T-helper 17 cell (primary cell): ENCODE measurements at places on chromosomes 12 and 14. TPM values are rescaled to one million over a fixed set of nuclear protein-coding genes. Genes with fewer than 3 reads are reported as not detected.

DNA sequence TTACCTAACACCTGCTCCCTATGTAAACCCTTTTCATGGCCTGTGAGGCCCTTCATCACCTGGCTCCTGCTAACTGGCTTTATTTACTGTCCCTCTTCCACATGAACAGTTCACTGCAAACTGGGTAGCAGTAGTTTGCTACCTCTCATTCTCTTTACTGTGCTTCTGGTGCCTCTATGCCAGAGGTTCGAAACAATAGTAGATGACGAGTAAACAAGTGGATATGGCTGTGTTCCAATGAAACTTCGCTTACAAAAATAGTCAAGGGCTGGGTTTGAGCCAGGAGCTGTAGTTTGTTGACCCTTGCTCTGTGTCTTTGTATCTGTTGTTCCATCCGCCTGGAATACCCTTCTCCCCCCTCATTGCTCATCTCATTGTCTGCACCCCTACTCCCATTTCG lies 233.6 kb upstream of the RMST start:
- no peak for DNase-seq

- DNase-seq = no peak
Measured at GRCh38 chr12:12716151-12716792, 896 bp upstream of the CDKN1B start.

Gene TBX5
- not detected for total RNA-seq

DNA sequence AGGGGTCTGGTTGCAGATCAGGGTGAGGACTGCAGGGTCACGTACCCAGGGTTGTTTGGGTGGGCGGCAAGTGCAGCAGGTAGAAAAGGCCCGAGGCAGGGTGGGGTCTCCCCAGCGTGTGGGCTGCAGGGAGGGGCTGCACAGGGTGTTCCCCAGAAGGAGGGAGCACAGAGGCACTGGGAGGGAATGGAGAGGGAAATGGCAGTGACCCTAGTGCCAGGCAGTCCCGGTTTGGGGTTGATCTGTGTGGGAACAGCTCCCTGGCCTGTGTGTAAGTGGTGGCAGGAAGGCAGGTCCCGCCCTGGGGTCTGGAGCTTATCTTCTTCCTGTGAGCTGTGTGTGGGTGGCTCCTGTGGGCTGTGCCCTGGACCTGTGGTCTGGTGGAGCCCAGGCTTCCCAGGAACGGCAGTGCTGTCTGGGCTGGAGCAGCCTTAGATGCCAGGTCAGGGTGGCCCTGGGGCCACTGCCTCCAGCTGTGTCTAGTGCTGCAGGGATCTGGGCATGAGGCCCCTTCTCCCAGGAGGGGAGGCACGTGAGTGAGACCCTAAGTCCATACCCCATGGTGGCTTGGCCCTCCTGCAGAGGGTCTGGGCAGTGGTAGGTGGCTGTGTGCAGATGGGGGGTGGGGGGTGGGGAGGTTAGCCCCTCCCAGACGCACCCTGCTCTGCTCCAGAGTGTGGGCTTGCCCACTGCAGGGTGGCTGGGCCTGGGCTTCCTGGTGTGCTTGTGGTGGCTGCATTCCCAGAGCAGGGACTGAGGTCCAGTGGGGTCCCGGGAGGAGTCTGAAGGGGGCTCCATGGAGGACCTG lies 363.5 kb downstream of the TMEM121 start:
- DNase-seq = peak; percentile 6

DNA sequence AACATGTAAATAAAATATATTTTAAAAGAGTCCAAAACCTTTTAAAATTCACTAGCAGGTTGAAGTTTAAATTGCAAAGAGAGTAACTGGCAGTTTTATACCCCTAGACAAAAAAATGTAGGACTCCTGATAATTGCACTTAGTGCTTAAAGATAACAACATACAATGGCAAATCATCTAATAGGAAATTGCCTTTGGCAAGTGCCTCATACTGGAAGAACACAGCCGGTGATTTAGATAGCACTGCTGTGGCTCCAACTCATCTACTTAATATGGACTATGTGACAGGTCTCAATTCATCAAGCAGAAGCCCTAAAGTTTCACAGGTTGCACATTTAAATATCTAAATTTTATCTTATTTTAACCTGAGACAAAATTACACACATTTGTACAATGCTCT lies 13.4 kb downstream of the C12orf50 start:
- no peak for DNase-seq

- no peak for DNase-seq
Measured at GRCh38 chr12:28882444-28882843, 266.6 kb upstream of the FAR2 start.

- no peak for DNase-seq
Measured at GRCh38 chr14:60815371-60815770, 80.8 kb downstream of the MNAT1 start.

DNA sequence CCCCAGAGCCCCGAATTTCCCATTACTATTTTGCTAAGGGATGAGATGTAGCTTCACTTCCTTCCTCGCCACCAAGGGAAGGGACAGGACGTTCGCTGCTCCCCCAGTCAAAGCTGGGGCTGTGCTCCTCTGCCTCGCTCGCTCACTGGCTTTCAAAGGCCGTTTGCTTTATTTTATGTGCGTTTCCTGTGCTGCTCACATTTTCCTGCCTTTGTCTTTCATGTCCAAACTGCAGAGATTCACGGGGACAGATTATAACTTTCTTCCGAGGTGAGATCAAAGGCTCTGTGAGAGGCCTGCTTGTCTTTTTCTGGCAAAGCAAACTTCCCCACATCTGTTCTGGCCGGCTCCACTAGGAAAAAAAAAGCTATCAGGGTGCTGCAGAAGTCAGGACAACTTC lies 76.0 kb upstream of the FZD10 start:
- DNase-seq = no peak

DNA sequence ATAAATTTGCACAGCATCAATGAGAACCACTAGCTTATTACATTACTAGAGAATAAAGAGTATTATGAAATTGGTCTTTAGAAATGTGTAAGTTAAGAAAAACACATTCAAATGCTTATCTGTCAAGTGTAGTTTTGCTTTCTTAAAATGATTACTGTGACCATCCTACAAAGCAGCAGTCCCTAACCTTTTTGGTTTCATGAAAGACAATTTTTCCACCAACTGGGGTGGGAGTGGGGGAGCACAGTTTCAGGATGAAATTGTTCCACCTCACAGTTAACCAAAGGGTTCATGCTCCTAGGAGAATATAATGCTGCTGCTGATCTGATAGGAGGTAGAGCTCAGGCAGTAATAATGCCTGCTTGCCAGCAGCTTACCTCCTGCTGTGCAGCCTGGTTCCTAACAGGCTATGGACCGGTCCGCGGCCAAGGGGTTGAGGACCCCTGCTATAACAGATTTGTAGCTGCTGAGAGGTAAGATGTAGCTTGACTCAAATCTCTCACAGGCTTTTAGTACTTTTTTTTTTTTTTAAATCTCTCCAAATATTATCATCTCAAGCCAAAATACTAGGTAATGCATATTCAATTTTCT lies 45.4 kb downstream of the PPP4R3A start:
- DNase-seq = no peak

Gene SIX6
- not detected for total RNA-seq

GRCh38 chr14:24315807-24316596 lies 4.7 kb downstream of the LTB4R start:
- no peak for DNase-seq

- DNase-seq = no peak
Measured at GRCh38 chr14:93859957-93860356, 67.2 kb upstream of the FAM181A start.

GRCh38 chr14:89386212-89386886 lies 30.7 kb downstream of the FOXN3 start:
- DNase-seq = no peak

DNA sequence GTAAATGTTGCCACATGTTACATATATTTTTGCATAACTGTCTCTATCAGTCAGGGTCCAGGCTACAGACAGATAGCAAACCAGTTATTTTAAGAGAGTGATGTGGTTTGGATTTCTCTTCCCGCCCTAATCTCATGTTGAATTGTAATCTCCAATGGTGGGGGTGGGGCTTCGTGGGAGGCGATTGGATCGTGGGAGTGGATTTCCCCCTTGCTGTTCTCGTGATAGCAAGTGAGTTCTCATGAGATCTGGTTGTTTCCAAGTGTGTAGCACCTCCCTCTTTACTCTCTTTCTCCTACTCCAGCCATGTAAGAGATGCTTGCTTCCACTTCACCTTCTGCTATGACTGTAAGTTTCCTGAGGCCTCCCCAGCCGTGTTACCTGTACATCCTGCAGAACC lies 704.2 kb upstream of the TBX3 start:
- no peak for DNase-seq

DNA sequence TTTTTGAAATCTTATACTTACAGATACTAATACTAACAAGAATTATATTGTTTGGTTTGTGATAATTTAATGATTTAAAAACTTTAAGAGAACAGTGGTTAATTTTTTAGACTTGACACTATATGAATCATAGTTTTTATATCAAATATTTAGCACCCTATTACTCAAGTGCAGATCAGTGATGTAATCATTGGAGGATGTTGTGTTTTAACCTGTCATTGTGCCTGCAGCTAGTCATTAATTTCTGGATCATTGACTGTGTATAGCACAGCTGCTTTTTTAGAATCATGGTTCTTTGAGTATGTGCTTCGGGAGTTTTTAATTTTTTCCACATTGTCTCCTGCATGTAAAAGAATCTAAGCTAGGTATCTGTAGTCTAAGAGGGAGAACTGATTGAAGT lies 17.3 kb downstream of the ARID4A start:
- no peak for DNase-seq

Gene RGS6
- total RNA-seq = 0.90 TPM

- no peak for DNase-seq
Measured at GRCh38 chr12:126700096-126700495, 1566.9 kb upstream of the TMEM132C start.

- no peak for DNase-seq
Measured at GRCh38 chr12:58414398-58414871, 473.1 kb downstream of the ATP23 start.

GRCh38 chr14:64811676-64812075 lies 68.0 kb downstream of the SPTB start:
- no peak for DNase-seq

DNA sequence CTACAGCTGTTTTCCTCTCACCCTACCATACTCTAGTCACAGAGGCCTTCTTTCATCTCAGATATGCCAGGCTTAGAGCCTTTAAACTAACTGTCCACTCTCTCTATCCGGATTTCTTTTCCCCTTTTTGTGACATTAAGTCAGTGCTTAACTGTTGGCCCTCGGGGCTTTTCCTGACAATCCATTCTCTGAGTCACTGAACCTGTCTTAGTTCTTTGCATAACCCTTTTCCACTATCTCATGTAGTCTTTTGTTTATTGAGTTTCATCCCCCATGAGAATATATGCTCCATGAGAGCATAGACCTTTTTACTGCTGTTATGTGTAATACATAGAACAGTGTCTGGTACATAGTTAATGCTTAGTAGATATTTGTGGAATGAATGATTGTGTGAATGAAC lies 68.7 kb downstream of the PLEKHA5 start:
- no peak for DNase-seq

GRCh38 chr12:10170216-10170615 lies 1.7 kb downstream of the OLR1 start:
- no peak for DNase-seq

GRCh38 chr12:119288576-119288975 lies 46.0 kb upstream of the CCDC60 start:
- DNase-seq = no peak

DNA sequence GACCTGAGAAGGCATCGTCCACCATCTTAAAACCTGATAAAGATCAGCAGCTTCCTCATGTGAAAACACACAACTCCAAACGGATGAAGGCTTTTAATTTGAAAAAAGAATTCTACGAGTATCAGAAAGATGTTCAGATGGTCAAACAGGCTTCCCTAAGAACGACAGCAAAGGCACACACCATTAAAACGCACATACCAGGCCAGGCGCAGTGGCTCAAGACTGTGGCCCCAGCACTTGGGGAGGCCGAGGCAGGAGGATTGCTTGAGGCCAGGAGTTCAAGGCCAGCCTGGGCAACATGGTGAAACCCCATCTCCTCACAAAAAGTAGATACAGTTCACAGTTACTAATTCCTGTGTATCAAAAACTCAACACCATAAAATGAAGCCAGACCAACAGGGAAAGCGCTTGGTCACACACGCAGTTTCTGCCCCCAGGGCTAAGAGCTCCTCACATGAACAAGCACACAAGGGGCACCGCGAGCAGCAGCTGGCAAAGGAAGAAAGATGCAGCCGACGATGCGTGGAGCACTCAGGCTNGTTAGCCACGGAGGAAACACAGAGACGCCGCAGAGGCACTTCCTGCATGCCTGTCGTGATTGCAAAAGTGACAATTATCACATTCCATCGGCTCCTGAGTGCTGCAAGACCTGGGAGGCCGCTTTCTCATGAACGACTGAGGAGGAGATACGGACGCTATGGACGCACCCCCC lies 78.0 kb downstream of the NOC4L start:
- DNase-seq = no peak

DNA sequence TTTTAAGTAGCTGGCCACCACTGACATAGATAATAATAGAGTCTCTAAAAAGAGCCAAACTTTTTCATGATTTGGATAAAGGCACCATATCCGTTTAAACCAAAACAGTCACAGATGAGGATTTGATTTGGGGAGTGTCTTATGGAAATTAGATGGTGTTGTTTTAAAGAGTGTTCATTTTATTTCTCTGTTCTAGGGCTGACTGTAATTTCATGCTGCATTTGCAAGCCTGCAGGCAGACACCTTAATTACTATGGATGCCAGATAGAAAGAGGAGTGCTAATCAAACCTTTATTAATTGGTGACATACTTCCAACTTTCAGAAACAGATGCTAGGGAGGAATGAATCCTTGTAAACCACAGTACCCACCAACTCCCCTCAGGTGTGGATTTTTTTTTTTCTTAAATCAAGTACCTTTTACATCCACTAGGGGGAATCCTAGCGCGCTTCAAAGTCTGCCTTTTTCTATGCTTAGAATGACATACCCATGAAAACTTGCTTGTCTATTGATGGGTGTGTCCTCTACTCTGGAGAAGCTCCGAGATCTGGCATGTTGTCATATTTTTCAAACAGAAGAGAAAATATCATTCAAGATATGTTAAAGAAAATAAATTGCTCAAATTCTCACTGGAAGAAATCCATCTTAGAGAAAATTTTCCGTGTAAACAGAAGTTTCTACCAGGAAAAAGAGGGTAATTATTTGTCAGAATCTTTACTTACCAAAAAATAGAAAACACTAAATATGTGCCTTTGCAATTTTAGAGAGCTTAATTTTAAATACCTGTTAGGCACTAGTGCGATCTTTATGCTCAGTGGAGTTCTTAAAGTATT lies 14.2 kb upstream of the PLXNC1 start:
- DNase-seq = no peak

Gene A2ML1
- not detected for total RNA-seq

DNA sequence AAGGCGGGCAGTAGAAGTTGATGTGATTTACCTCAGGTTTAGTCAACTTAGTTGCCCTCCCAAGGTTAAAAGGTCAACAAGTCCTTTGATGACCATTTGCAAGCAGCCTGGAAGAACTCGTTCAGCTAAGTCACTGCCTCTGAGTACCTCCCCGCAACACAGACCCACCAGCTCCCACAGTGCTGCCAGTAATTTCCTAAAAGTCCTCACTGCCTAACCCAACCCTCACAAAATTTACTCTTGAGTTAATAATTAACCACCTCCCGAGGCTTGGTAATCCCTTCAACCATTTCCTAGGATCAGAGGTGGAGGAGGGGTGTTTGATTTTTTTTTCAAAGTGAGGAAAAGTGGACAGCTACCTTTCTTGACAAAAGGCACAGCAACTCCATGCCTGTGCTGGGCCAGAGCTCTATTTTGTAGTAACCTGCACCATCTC lies 55.8 kb downstream of the MAP3K9 start:
- DNase-seq = no peak

- no peak for DNase-seq
Measured at GRCh38 chr12:116943419-116944372, 32.9 kb downstream of the FBXW8 start.
